ENCODE measurements at places on chromosomes 6 and 20. TPM values are rescaled to one million over a fixed set of nuclear protein-coding genes. Genes with fewer than 3 reads are reported as not detected.

GRCh38 chr6:108841377-108841855, 6.8 kb upstream of the ARMC2 start:
- no peak for DNase-seq

GRCh38 chr6:14059791-14060436, 57.7 kb upstream of the CD83 start:
- no peak for DNase-seq

The SIRPD gene
- polyA plus RNA-seq = not detected

DNA sequence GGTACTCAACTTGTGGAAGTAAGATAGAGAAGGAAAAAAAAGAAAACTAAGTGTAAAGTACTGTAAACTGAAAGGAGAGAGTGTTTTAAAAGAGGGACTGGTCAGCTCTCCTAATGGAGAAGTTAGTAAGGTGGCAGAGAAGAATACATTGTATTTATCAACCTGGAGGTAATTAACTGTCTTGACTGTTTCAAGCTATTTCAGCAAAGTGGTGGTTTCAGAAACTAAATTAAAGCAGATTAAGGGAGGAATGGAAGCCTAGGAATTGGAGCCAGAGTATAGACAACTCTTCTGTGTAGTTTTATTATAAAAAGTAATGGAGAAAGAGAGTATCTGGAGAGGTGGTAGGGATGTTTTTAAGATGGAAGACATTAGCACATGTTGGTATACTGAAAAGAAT, 2.7 kb upstream of the PHF10 start:
- DNase-seq = no peak

The WFDC5 gene
- not detected for polyA plus RNA-seq
